ENCODE measurements at places on chromosomes 2 and 18.

DNA sequence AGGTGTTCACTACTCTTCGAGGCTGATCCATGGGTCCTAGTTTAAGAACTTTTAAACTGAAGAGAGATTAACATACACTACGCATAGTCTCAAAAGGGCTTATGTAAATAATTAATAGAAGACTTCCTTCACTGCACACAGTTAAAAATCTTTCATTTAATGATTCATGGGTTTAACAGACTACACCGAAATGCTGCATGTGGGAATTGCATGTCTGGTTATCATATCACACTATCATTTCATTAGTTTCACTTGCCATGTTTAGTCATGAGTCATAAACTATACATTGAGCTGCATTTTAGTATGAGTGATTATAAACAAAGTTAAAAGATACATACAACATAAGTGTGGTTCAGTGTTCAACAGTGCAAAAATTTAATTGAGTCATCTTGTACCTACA is 31.2 kb downstream of the GLS start:
- H3K4me1 ChIP-seq, result peaks cover 10% of the 10 kb centered on the region
- H3K27me3 ChIP-seq, result no peaks in the 10 kb centered on the region
- H3K4me3 ChIP-seq, result no peak overlapping the region
- peak overlapping the region; percentile 53 for H3K27ac ChIP-seq
- peaks cover 17% of the 10 kb centered on the region for H3K36me3 ChIP-seq

DNA sequence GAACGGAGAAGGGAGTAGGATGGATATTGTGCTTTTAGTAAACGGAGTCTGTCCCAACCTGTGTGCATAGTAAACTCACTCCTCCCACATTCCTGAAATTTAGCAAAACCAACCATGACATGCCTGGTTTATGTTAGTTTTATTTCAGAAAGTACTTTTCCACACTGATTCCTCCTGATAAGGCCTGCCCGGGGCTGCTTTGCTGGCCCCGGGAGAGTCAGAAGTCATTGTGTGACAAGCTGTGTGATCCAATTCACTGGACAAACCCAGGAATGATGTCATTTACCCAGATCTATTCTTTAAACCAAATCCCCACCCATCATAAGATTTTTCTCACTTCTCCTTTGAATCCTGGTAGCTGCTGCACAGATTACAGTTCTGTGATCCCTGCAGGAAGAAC is 109.0 kb downstream of the SETBP1 start:
- no peaks in the 10 kb centered on the region for H3K27me3 ChIP-seq
- peaks cover 35% of the 10 kb centered on the region for H3K4me1 ChIP-seq
- no peak for DNase-seq
- peak overlapping the region; percentile 82 for H3K27ac ChIP-seq
- H3K4me3 ChIP-seq, result no peak overlapping the region

- H3K27me3 ChIP-seq, result no peaks in the 10 kb centered on the region
- no peaks in the 10 kb centered on the region for H3K36me3 ChIP-seq
- H3K27ac ChIP-seq, result no peak overlapping the region
- DNase-seq, result no peak
- H3K4me1 ChIP-seq, result no peaks in the 10 kb centered on the region
Measured at GRCh38 chr2:152846697-152847470, 128.5 kb downstream of the ARL6IP6 start.

DNA sequence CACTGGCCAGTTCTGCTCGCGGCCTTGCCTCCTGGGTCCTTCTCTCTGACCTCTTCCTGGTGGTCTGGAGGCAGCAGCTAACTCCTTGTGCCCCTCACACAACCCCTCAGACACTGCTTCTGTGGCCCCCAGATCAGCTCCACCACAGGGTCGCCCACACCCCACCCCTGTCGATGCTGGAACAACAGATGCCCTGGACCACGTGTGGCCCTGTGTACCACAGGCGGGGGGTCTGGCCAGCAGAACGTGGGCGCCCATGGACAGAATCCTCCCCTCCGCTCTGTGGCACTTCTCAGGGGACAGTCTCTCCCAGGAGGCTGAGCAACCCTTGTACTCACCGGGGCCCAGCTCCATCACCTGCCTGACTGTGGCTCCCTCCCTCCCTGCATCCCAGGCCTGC is 245.6 kb downstream of the NDUFA10 start:
- no peak overlapping the region for H3K27ac ChIP-seq
- no peaks in the 10 kb centered on the region for H3K27me3 ChIP-seq
- H3K36me3 ChIP-seq, result no peaks in the 10 kb centered on the region
- no peak overlapping the region for H3K4me3 ChIP-seq

DNA sequence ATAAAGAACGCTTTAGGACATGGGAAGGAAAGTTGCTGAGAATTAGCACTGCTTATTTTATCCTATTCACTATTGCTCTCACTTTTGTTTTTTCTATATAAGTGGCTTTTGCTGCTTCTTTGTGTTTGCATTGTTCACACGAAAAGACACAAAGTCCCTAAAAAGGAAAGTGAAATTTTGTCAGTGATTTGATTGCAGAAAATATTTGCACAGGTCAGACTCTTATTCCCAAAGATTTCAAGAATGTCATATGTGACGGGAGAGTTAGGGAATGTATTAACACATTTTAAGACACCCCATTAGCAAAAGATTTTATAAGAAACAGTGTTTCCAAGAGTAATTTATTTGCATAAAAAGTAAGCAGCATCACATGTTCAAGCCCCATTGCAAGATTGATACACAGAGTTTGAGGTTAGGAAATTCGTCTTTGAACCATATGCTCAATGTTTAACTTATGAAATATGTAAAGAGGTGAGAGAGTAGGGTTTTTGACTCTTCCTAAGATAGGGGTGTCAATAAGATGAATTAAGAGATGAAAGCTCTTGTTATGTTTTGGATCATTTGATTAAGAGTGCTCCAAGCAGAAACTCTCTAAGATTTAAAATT is 57.0 kb downstream of the CCDC102B start:
- no peaks in the 10 kb centered on the region for H3K4me1 ChIP-seq
- no peak overlapping the region for H3K4me3 ChIP-seq
- DNase-seq, result no peak
- H3K27ac ChIP-seq, result no peak overlapping the region
- no peaks in the 10 kb centered on the region for H3K27me3 ChIP-seq

DNA sequence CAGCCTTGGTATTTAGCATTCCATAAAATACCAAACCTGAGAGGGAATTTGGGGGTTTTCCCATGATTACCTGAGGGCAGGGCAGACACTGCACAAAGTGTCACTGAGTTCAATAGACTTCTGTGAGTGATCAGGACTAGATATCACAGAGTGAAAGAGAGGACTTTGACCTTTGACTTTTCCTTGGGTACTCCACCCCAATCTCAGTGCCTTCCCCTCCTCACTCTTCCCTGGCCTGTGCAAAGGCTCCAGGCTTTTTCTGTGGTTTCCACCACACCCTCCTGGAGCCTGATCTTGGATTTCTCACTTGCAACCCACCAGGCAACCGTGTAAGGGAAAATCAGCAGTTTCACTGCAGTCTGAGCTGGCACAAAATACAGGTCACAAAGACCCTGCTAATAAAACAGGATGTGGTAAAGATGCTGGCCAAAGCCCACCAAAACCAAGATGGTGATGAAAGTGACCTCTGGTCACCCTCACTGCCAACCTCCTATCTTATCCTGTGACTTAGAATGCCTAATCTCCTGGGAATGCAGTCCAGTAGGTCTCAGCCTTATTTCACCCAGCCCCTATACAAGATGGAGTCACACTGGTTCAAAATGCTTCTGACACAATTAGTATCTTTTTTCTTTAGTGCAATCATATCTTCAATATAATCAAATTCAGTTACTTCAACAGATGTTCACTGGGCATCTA is 64.0 kb downstream of the BOD1L2 start:
- H3K27ac ChIP-seq, result no peak overlapping the region
- H3K4me3 ChIP-seq, result no peak overlapping the region
- no peaks in the 10 kb centered on the region for H3K36me3 ChIP-seq
- no peak for DNase-seq
- peaks cover 6% of the 10 kb centered on the region for H3K4me1 ChIP-seq

GRCh38 chr2:138279871-138280270 is 221.7 kb upstream of the SPOPL start:
- H3K36me3 ChIP-seq, result no peaks in the 10 kb centered on the region
- no peak overlapping the region for H3K27ac ChIP-seq
- DNase-seq, result no peak
- no peaks in the 10 kb centered on the region for H3K27me3 ChIP-seq

DNA sequence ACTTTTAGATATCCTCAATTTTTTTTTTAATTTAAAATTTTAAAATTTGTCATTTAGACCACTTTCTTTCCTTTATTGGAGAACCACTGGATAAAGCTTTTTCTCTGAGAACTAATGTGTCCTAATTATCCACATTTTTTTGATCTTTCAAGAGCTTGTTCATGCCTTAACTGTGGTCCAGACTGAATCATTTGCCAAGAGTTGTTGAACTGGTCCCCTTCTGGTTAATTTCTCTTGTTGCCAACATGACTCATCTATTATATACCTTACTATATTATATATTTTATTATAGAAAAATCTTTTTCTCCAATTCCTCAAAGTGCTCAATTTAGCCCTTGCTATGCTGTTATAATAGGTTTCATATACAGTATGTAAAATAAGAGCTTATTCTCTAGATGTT is 53.1 kb upstream of the TMEM87B start:
- no peak overlapping the region for H3K27ac ChIP-seq
- DNase-seq, result no peak
- no peaks in the 10 kb centered on the region for H3K4me1 ChIP-seq
- H3K27me3 ChIP-seq, result no peaks in the 10 kb centered on the region

GRCh38 chr2:236646441-236646840 is 76.8 kb downstream of the ACKR3 start:
- no peak overlapping the region for H3K4me3 ChIP-seq
- no peaks in the 10 kb centered on the region for H3K27me3 ChIP-seq
- H3K36me3 ChIP-seq, result no peaks in the 10 kb centered on the region
- peak; percentile 27 for DNase-seq

DNA sequence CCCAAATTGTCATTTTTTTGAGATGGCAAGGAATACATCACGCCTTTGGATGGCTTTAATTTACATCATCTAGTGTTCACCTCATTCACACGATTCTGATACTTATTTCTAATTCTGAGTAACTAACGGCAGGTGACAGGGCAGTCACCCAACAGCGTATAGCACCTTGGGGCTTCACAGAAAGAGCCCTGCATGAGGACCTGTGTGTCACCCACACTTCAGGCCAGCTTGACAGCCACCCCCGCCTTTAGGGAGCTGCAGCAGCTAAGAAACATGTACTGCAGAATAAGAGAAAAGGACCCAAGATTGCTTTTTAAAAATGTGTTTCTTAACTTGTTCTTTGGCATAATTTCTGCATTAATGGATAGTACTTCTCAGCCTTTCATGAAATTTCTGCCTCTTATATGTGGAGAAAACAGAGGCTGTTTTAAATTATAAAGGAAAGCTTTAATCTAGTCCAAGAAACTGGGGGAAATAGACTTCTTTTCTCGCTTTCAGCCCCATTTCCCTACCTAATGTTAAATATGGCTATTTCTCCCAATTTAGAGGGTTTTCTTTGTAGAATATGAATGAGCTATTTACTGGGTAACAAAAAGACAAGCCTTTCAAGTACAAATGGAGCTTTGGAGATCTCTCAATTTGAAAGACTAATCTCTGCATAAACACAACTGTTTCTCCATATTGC is 245.1 kb downstream of the LDLRAD4 start:
- no peak overlapping the region for H3K27ac ChIP-seq
- DNase-seq, result no peak
- H3K36me3 ChIP-seq, result no peaks in the 10 kb centered on the region

- no peaks in the 10 kb centered on the region for H3K36me3 ChIP-seq
- no peaks in the 10 kb centered on the region for H3K4me1 ChIP-seq
- H3K27me3 ChIP-seq, result no peaks in the 10 kb centered on the region
- H3K27ac ChIP-seq, result no peak overlapping the region
Measured at GRCh38 chr18:50956116-50956515, 11.7 kb upstream of the ELAC1 start.

- H3K27ac ChIP-seq, result peak overlapping the region; percentile 26
- DNase-seq, result no peak
- H3K36me3 ChIP-seq, result no peaks in the 10 kb centered on the region
- peaks cover 53% of the 10 kb centered on the region for H3K4me1 ChIP-seq
- no peak overlapping the region for H3K4me3 ChIP-seq
- H3K27me3 ChIP-seq, result no peaks in the 10 kb centered on the region
Measured at GRCh38 chr2:152445791-152446201, 110.8 kb downstream of the FMNL2 start.

DNA sequence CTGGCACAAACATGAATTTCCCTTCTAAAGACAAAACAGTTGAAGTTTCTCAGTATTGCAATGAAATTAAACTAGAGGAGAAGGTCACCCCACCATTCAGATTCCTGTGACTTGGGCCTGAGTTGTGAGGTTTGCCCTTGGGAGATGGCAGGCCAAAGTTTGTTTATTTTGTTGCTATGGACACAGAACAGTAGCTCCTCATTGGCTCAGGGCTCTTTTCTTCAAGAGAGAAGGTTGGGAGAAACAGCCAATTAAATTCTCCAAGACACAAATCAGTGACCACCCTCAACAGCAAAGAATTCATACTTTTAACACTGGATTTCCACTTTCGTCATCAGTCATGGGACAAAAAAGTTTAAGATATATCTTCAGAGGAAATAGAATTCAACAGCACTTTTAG is at the start of gene FLACC1:
Gene FLACC1 (minus strand): TSS at position 125 of the 400 bp plus-strand sequence. CDS start 5,941 bp downstream, outside the sequence.
- peak within 1 kb of the TSS; percentile 53 for H3K27ac ChIP-seq
- H3K27me3 ChIP-seq, result no peaks in the 10 kb centered on the region
- peaks cover 32% of the 10 kb centered on the region for H3K4me1 ChIP-seq
- peak within 1 kb of the TSS; percentile 2 for H3K4me3 ChIP-seq
- DNase-seq, result no peak

DNA sequence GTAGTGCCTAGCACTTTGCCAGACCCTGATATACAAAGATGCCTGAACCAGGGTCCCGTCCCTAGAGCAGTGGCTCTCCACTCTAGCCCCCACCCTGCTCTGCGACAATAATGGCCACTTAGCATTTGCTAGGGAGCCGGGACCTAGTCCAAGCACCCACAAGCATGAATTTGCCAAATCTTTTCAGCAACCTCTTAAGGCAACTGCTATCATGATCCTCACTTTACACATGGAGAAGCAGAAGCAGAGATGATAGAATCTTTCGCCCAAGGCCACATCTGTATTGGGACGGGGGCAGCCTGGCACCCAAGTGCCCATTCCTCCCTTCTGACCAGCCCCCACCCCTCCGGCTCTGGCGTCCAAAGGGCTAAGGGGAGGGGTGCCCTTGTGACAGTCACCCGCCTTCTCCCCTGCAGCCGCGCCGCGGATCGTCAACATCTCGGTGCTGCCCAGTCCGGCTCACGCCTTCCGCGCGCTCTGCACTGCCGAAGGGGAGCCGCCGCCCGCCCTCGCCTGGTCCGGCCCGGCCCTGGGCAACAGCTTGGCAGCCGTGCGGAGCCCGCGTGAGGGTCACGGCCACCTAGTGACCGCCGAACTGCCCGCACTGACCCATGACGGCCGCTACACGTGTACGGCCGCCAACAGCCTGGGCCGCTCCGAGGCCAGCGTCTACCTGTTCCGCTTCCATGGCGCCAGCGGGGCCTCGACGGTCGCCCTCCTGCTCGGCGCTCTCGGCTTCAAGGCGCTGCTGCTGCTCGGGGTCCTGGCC is 13.0 kb downstream of the SIGLEC15 start:
- peak overlapping the region; percentile 52 for H3K4me3 ChIP-seq
- no peaks in the 10 kb centered on the region for H3K36me3 ChIP-seq
- no peaks in the 10 kb centered on the region for H3K27me3 ChIP-seq
